ENCODE measurements at places on chromosomes 7 and 10.

DNA sequence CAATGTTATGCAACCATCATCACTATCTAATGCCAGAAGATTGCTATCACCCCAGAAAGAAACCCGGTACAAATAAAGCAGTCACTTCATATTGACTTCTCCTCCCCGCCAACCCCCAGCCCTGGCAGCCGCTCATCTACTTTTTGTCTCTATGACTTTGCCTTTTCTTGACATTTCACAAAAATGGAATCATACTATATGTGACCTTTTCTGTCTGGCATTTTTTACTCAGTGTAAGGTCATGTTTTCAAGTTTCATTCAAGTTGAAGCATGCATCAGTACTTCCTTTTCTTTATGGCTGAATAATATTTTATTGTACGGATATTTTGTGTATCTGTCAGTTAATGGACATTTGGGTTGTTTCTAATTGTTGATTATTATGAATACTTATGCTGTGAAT, 28.1 kb downstream of the FHIP2A start:
- DNase-seq: no peak

GRCh38 chr10:96013956-96014355, 29.4 kb upstream of the CCNJ start:
- DNase-seq: no peak

DNA sequence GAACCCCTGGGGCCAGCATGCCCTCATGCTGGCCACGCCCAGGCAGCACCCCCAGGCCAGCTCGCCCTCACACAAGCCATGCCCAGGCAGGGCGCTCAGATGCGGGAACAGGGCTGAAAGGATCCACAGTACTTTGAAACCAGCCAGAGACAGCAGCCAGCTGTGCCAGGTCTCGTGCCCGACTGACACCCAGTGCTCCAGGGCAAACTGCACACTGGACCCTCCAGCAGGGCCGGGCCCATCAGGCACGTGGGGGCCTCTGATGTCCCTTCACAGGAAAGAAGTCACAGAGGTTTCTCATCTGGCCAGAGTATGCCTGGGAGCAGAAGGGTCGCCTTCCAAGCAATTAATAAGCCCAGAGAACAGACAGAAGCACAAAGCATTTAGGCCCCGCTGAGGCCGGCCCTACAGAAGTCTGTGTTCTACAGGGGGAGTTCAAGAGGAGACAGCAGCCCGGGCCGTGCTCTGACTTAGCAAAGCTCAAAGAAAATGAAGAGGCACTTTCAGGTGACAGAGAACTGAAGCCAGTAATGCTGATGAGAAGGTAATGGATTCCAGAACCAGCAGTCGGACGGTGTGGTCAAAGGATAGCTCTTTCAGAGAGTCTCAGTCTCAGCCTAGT, 21.4 kb downstream of the MAD1L1 start:
- no peak for DNase-seq

DNA sequence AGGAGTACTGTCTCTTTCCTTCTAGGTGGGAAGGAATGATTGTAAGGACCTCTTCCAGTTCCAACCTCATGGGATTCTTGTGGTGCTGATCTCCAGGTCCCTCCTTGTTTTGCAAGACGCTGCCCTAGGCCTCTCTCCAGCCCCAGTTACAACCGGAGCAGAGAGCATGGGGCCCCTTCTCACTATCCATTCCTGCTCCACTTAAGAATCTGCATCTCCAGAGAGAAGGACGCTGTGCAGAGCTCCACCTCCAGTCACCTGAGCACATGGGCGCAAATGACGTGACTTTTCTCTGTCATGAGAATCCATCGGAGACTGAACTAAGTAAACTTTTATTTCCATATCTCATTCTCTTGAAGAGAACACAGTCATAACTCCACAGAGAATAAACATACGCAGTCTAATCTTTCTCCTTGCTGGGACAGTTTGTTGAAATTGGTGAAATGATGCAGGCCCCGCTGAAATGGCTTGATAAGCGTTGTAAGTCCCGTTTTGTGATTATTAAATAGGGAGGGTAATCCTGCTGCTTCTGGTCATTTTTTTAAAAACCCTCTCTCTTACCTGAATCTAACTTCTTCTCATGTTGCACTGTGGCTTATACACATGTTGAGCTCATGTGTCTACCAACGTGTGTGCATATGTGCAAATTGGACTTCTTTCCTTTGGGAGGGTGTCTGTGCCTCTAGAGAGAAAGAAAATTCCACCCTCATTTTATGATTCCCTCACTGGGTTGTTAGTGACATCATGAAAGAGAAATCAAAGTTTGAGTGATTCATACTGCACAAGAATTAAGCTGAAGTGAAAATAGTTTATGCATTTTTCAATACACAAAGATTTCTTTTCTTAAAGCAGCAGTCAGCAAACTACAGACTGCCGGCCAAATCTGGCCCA, 133.2 kb upstream of the TBX20 start:
- no peak for DNase-seq

- DNase-seq: no peak
Measured at GRCh38 chr7:75963381-75963995, 30.9 kb downstream of the TMEM120A start.
